ENCODE measurements at places on chromosomes 6 and 20.

GRCh38 chr6:72151742-72152141 is 265.4 kb downstream of the RIMS1 start:
- peak; percentile 8 for DNase-seq

DNA sequence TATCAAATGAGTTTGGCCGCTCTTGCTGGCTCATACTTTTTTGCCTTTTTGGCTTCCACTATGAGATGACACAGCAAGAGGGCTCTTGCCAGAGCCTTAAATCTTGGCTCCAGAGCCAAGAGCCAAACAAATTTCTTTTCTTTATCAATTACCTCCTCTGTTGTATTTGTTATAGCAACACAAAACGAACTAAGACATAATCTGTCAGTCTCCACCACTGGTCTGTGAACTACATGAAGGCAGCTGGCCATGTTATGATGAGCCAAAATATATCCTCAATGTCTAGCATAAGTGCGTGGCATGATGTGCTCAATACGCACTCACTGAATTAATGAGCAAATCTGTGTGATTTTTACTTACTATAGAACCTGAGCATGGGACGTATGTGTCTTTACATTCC is 220.0 kb upstream of the ZNF217 start:
- no peak for DNase-seq

GRCh38 chr6:34352305-34352937 is 40.0 kb downstream of the NUDT3 start:
- DNase-seq, result no peak

- DNase-seq, result no peak
These were observed 525 bp downstream of the MACROD2 start for GRCh38 chr20:13995841-13996240.

DNA sequence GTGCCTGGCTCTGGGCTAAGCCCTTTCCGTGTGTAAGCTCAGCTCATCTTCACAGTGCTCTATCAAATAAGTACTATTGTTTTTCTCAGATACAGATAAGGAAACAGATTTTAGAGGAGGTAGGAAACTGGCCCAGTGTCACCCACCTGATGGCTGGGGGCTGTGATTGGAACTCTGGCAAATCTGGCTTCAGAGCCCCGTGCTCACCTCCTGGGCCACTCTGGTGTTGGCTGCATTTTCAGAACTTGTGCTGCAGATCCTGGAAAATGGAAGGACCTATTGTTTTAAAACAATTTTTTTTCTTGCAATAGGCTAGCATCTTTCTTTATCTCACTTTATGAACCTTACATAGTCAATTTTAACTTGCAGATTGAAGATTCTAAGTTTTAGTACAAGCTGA is 5.7 kb downstream of the STX16 start:
- DNase-seq, result no peak

DNA sequence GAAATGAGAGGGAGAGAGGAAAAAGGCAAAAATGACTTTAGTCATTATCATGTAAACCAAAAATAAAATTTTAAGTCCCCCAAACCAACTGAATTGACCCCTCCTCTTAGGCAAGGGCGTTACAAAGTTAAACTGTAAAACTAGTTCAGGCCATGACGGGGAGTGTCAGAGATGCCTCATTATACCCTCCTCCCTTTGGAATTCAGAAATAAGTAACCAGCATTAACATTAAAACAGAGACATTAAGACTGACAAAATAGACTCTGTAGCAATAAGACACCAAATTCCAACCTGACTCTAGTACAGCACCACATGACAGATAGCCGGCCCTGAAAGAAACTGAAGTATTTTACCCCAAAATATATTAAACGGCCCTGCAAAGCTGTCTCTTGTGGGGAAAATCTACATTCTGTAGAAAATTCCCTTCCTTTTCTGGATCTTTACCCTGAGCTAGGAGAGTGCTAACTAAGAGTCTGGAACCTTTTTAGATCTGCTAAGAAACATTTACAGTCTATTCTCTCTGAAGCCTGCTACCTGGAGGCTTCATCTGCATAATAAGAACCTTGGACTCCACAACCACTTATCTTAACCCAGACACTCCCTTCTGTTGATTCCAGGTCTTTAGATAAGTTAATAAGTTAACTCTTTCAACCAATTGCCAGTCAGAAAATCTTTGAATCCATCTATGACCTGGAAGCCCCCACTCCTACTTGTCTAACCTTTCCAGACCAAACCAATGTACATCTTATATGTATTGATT is 150.7 kb downstream of the PKHD1 start:
- no peak for DNase-seq

GRCh38 chr6:11162262-11162661 is 50.7 kb upstream of the ERVFRD-1 start:
- no peak for DNase-seq

- no peak for DNase-seq
These were observed 65.5 kb upstream of the CLVS2 start for GRCh38 chr6:122930252-122931180.

DNA sequence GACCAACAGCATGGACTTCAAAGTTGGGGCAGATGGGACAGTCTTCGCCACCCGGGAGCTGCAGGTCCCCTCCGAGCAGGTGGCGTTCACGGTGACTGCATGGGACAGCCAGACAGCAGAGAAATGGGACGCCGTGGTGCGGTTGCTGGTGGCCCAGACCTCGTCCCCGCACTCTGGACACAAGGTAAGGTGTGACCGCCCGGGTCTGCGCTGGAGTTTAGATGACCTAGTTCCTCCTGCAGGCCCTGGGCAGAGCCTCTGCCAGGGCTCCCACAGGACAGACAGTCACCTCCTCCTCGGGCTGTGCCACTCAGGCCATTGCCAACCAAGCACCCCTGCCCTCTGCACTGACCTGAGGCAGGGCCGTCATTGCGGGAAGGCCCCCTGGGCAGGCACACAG is 322.1 kb downstream of the TAF4 start:
- no peak for DNase-seq

DNA sequence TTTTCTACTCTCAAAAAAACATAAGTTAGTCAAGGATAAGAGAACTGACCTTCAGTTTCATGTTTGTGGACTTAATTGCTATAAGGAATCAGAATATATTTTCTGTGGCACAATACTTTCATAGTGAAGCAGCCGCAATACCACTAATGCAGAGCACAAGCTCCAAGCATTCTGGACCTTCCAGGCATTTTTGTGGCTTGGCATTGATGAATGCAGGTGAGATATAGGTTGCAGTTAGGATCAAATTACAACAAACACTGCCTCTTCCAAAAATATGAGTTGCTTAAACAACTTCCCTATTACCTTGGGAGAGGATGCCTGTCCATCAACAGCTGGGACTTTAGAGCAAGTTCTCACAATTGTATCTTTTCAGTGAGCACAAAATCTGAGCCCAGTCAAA is 162.8 kb upstream of the RSPO3 start:
- DNase-seq, result no peak

DNA sequence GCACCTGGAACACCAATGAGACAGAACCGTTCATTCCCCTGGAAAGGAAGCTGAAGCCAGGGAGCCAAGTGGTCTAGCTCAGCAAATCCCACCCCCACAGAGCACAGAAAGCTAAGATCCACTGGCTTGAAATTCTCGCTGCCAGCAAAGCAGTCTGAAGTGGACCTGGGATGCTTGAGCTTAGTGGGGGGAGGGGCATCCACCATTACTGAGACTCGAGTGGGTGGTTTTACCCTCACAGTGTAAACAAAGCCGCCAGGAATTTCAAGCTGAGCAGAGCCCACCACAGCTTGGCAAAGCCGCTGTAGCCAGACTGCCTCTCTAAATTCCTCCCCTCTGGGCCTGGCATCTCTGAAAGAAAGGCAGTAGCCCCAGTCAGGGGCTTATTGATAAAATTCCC is 53.1 kb downstream of the KIF16B start:
- DNase-seq, result no peak

GRCh38 chr20:33443006-33443511 is 504 bp downstream of the SNTA1 start:
- peak; percentile 9 for DNase-seq

GRCh38 chr20:41738604-41739206 is 120.5 kb upstream of the CHD6 start:
- DNase-seq, result peak; percentile 20

DNA sequence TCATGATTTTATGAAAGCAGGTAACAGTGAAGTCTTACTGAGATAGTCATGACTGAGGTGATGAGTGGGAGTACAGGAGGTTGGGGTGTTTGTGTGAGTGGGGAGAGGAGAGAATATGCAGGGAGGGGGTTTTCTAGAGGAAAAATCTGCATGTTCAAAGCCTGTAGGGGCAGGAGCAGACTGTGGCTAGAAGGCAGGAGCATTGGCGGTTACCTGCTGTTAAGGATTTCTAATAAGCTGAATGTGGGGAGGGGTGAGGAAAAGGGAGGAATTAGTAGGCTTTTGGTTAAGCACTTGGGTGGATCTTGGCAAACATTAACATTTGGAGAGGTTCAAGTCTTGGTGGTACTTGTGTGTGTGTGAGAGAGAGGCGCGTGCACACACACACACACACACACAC is 70.8 kb downstream of the EYA4 start:
- no peak for DNase-seq

GRCh38 chr20:32991792-32992641 is 12.2 kb downstream of the SUN5 start:
- no peak for DNase-seq

DNA sequence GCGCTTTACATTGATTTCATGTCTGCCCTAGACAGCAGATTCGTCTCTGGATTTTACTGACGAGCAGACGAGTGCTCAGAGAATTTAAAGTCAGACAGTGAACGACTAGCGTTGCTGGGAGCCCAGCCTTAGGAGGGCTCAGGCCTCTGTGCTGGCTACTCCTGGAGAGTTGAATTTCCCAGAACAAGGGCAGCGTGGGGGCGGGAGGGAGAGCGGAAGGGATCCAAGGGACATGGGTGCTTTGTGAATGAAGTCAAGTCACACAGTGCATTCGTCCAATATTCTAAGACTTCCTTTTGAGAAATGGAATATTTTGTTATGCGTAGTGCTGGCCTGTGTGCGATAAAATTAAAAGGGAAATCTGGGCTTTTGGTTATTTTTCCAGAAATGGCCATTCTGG is 126.5 kb downstream of the MYLK4 start:
- DNase-seq, result no peak

GRCh38 chr20:62704341-62704948 is 4.2 kb upstream of the NTSR1 start:
- peak; percentile 30 for DNase-seq

DNA sequence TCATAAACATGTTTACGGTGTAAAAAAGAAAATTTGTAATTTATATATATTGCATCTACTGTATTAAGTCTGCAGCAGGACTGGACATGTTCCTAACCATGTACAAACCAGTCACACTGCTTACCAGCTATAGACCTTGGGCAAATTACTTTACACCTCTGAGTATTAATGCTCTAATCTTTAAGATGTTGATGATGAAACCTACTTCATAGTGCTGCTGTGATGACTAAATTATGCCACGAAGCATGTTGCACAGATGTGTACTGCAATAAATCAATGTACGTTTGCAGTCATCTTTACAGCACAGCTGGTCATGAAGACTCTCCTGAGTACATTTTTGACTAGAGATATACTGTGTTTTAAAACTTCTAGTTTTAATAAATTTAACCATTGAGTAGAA is 42.6 kb downstream of the PRKN start:
- no peak for DNase-seq

DNA sequence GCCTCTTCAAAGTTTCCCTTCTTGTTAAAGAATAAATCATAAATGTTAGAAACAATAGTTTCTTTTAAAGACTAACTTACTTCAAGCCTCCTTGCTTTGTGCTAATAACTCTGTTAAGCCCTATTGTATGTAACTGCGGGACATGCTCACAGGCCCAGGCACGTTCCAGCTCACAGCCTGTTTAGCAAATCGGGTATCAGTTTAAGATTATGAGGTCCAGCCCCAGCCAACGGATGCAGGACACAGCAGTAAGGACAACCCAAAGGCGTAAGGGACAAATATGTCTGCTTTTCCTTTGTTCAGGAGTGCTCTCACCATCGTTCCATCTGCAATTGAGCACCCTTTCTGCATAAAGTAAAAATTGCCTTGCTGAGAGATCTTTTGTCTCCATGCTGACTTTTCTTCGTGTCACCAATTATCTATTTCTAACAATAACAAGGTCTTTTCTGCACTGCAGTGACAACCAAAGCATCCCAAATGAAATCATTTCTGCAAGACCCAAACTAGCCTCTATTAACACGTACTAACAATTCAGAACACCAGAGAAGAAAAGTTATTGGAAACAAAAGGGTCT is 1.4 kb downstream of the C6orf52 start:
- no peak for DNase-seq

- no peak for DNase-seq
These were observed 28.4 kb downstream of the DCDC2 start for GRCh38 chr6:24329451-24329850.

GRCh38 chr6:47934023-47934422 is 152.2 kb downstream of the OPN5 start:
- no peak for DNase-seq

DNA sequence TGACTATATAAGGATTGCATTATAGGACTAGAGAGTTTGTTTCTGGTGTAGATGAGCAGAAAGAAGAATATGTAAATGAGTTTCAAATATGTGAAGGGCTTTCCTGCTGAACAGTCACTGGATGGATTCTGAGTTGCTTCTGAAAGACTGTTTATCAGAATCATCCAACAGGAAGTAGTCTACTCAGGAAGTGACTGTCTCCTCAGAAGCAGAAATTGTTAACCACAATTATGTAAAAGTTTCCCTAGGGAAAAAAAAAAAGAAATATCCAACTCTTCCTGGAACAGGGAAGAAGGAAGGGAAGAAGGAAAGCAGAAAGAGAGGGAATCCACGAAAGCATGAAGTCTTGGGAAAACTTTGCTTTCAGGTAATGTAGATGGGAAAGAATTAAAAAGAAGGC is 138.9 kb downstream of the TENT5A start:
- no peak for DNase-seq

- DNase-seq, result no peak
These were observed 38.1 kb upstream of the OPN5 start for GRCh38 chr6:47743744-47744143.

GRCh38 chr20:15619341-15619740 is 953.9 kb downstream of the KIF16B start:
- no peak for DNase-seq

DNA sequence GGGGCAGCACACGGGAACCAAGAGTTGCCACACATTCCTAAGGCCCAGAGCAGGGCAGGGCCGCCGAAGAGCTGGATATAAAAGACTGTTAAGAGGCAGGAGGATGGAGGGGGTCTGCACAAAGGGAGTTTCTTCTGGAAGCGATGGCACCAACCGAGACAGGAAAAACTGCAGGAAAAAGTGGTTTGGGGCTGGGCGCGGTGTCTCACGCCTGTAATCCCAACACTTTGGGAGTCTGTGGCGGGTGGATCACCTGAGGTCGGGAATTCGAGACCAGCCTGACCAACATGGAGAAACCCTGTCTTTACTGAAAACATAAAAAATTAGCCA is 41.8 kb downstream of the SSR1 start:
- DNase-seq, result no peak

GRCh38 chr6:95266537-95267258 is 310.6 kb upstream of the MANEA start:
- DNase-seq, result no peak

DNA sequence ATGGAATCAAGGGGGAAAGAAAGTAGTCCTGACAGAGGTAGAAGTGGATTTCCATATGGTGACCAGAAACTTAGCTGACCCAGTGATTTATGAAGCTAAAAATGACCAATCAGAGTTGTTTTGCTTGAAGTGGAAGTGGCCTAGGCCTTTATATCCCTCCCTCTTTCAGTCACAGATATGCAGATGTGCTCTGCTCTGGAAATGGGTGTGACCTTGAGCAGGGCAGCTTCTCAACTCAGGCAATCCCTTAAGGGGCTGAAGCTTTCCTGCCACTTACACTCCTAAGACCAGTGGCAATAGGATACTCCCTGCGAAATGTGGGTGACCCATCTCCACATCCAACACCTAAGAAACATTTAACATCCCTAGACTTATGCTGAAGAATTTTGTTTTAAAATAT is 256.6 kb downstream of the EYS start:
- no peak for DNase-seq

- no peak for DNase-seq
These were observed 25.3 kb downstream of the MBOAT1 start for GRCh38 chr6:20186981-20187380.

Data from inflammatory macrophage (primary cell).